ENCODE measurements at places on chromosomes 4 and X. TPM values are rescaled to one million over a fixed set of nuclear protein-coding genes. Genes with fewer than 3 reads are reported as not detected.

QDPR gene
- total RNA-seq, result 20.2 TPM

PAGE1 gene
- not detected for total RNA-seq

PAGE2 gene
- not detected for total RNA-seq

TKTL1 gene
- 0.46 TPM for total RNA-seq

SPANXA1 gene
- total RNA-seq, result not detected

CORIN gene
- 0.32 TPM for total RNA-seq

OCIAD1 gene
- 80.6 TPM for total RNA-seq

TGIF2LX gene
- not detected for total RNA-seq

MAGEA4 gene
- not detected for total RNA-seq

XAGE1A gene
- not detected for total RNA-seq

SFRP2 gene
- total RNA-seq, result 313 TPM

C4orf50 gene
- total RNA-seq, result not detected
